Stimulated activated CD4-positive, alpha-beta T cell treated with anti-CD3 and anti-CD28 coated beads, Interleukin-2, amount 100 ng/mL, for 48 hours (primary cell): ENCODE measurements at places on chromosomes 6 and 20.

- DNase-seq, result no peak
Measured at GRCh38 chr6:4873928-4874327, 97.7 kb downstream of the CDYL start.

GRCh38 chr6:135328136-135328535 lies 147.0 kb downstream of the MYB start:
- DNase-seq, result no peak

DNA sequence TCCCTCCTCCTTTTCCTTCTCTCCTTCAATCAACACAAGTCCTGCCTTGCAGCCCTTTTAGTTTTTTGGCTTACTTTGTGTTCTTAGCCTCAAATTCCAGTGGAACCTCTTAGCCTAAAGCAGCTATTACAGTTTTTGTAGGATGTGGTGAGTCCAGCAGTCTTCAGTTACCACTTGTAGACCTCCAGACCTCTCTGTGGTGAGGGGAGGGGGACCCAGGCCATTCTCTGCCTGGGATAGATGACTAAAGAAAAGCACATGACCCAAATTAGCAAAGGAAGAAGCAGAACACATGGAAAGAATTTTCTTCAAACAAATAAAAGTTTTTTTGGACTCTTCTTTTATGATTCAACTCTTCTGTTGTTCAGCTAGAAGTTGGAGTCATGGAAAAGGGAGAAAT lies 246.5 kb downstream of the HAO1 start:
- DNase-seq, result no peak

DNA sequence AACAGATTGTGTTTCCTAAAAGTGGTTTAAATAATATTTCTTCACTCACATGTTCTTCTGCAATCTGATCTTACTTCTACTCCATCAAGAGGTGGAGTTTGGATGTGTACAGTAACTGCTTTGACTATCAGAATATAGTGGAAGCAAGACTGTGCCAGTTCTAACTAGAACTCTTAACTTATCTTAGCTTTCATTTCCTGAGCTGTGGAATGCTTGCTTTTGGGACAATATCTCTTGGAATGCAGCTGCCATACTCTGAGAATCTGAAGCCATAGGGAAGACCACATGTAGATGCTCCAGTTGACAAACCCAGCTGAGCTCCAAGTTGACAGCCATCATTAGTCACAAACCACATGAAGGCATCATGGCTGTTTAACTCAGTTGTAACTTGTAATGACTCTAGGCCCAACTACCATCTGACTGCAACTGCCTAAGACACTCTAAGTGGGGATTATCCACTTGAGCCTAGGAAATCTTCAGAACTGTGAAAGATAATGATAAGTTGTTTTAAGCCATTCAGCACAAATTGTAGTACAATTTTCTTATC lies 40.8 kb upstream of the MAN1A1 start:
- DNase-seq, result no peak

GRCh38 chr6:156779206-156780094 lies 2.3 kb downstream of the ARID1B start:
- peak; percentile 52 for DNase-seq

GRCh38 chr20:1434571-1435336 lies 31.9 kb downstream of the NSFL1C start:
- peak; percentile 35 for DNase-seq

DNA sequence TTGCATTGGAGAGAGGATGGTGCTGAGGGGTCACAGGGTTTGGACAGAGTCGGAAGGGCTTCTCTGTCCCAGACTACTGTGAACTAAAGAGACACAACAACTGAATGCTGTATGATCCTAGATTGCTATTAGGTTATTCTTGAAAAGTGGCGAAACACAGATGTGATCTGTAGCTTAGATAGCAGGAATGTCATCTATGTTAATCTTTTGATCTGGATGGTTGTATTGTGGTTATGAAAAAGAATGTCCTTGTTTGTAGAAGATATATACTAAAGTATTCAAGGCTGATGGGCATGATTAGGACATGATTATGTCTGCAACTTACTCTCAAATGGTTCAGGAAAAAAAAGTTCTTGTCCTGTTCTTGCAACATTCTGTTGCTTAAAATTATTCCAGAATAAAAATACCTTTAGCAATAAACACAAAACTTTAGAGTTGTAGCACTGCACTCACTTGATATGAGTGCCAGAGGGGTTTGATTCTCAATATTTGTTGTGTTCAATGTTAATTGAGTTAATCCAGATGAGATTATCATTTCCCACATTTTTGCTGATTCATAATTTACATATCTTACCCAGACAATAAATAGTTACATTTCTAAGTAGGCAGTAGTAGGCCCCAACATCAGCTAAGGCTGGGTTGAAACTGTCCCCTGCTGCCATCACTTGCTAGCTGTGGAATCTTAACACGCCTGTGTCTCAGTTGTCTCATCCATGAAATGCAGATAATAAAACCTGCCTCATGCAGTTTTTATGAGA lies 645.2 kb downstream of the KIF16B start:
- DNase-seq, result no peak

DNA sequence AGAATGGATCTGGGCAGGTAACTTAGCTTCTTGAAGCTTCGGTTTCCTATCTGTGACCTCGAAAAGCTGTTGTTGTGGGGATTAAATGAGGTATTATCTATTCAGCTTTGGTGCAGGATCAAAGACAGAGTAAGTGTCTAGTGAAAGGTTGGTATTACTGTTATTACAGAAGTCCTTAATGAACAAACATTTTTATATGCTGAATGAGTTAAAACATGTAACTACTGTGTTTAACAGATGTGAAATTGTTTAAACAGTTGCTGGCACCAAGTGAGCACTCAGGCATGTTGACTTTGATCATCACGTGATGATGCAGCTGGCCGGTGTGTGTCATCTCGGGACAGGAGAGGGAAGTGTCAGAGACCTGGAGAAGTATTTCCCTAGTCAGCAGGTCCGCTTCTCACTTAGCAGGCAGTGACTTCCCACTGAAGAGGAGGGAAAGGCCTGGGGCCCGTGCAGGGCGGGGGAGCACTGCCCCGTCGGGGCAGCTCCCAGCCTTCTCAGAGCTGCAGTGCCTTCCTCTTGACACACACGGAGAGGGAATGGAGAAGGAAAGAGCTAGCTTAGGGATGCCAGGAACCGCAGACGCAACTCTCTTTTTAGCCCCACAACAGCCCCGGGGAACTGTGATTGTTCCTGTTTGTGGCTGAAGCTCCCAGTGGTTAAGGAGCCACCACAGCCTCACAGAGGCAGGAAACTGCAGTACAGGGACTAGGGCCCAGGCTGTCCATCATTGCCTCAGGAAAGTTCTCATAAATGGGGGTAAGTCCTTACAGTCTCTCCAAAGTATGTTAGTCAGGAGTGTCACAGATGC lies 18.0 kb downstream of the TUBB2A start:
- DNase-seq, result no peak

DNA sequence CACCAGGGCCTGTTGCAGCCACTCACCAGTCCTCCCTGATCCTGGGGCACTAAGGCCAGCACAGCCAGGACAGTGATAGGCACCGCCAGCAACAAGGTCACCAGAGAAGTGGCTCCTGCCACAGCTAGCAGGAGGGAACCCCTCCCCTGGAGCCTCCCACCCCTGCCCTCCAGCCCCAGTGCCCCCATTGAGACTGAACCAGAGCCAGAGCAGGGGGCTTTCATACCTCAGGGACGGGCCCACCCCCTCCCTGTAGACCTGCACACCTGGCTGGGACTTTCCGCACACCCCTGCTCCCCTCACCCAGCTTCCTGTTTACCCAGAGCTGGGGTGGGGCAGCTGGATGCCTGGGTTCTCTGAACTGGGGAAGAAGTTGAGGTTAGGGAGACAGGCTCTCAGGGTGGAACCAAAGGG lies at the start of gene LTB:
TSS of gene LTB (minus strand) at position 195 of the 414 bp plus-strand sequence. CDS start at position 188, 7 bp downstream.
- DNase-seq, result no peak

DNA sequence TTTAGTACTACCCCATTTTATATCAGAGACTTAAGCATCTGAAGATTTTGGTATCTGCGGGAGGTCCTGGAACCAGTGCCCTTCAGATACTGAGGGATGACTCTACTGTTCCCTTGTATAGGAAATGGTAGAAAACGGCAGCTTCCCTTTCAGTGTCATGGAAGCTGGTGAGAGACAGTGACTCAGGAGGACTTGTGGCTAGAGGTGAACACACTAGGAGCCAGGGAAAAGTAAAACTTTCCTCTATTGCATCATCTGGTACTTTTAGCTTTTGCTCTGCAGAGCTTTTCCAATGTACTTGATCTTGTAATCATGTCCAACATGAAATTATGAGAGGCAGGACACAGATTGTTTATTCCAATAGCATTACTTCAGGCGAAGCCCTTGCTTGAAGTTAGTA lies 45.0 kb downstream of the RNF144B start:
- DNase-seq, result no peak

- no peak for DNase-seq
Measured at GRCh38 chr6:20559924-20560551, 25.8 kb downstream of the CDKAL1 start.

GRCh38 chr6:132687306-132687705 lies 26.5 kb downstream of the VNN1 start:
- DNase-seq, result no peak

- no peak for DNase-seq
Measured at GRCh38 chr20:40959325-40960092, 69.1 kb upstream of the TOP1 start.

GRCh38 chr6:66961191-66961590 lies 1254.2 kb upstream of the EYS start:
- DNase-seq, result no peak

DNA sequence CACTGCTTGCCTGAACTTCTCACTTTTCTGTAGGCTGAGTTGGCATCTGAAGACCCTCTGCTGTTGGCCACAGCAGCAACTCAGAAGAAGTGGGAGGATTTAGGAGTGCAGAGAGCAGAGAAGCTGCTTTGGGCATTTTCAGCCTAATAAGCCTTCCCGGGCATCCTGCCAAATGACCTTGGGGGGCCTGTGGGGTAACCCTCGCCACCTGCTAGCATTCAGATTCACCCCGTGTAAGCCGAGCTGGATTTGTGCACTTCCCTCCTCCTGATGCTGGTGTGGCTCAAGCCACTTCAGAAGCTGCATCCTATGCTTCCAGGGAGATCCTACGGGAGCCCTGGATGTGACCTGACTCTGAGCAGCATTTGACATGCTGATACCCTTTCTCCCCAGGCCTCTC lies 114.8 kb downstream of the LRFN2 start:
- no peak for DNase-seq

- DNase-seq, result no peak
Measured at GRCh38 chr20:3705491-3705969, 6.9 kb downstream of the SIGLEC1 start.

GRCh38 chr6:132495604-132496079 lies 17.3 kb downstream of the STX7 start:
- DNase-seq, result no peak

DNA sequence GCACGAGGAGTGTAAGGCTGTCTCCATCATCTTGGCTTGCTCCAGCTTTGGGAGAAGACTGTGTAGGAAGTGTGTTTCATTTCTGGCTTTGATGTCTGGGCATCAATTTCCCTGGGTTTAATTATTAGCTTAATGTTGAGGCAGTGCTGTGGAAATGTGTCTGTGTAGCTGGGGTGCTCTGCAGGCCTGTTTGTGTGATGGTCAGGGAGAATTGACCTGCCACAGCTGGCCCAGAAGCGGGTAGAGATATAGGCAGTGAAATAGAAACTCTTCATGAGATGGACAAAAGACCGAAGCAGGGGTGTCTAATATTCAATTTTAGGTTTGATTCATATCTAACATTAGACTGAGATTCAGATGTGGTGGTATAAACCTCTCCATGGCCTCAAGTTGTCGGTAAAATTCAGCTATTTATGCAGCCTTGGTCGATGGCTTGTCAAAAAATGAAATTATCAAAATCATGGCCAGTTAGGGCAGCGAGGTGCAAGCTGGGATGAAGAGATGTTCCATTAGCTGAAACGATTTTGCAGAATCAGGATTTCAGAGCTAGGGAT lies 95.3 kb upstream of the SNX9 start:
- no peak for DNase-seq
